Stimulated activated CD4-positive, alpha-beta T cell treated with anti-CD3 and anti-CD28 coated beads, Interleukin-1b, Interleukin-23, amount 100 ng/mL, for 48 hours (primary cell): ENCODE measurements at places on chromosomes 1 and 21.
A peak's percentile ranks its signal among the peaks of the same experiment; 100 is the strongest.

DNA sequence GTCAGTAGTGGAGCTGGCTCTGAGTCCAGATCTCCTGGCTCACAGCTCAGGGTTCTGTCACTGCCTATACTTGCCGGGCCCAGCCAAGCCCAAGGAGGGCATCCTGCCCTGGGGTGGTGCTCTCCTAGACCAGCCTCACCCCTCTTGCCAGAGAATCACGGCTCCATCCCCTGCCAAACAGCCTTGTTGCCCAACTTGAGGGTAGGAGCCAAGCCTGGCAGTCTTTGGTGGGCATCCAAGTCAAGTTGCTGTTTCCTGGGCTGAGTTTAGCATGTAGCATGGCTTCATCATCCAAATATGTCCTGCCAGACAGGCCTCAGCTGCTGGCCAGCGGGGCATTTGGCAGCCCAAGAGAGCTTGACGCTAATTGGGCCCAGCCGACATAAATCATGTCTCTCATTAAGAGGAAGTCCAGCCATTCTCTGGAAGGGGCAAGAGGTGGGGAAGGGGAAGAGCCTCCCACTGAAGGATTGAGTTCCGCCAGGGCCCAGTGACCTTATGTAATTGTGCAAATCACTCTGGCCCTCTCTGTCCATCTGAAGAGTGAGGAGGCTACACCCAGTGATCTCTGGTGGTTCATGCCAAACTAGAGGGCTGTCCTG, 22.6 kb upstream of the TRABD2B start:
- DNase-seq, result no peak

DNA sequence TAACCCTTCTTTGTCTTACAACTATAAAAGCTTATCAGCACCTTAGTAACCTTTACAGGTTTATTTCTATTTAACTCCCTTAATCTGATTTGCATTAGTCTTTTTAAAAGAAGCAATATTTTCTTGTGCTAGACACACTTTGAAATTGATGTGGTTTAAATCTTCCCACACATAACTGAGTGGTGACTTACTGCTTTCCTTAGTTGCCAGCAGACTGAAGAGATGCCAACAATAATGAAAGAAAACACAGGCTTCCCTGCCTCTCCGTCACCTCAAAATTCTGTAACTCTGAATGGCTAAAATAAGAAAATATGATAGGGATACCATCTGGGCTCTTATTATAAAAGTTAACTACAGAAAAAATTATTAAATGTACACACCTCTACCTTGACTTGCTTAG, 196.8 kb downstream of the PTBP2 start:
- DNase-seq, result no peak

DNA sequence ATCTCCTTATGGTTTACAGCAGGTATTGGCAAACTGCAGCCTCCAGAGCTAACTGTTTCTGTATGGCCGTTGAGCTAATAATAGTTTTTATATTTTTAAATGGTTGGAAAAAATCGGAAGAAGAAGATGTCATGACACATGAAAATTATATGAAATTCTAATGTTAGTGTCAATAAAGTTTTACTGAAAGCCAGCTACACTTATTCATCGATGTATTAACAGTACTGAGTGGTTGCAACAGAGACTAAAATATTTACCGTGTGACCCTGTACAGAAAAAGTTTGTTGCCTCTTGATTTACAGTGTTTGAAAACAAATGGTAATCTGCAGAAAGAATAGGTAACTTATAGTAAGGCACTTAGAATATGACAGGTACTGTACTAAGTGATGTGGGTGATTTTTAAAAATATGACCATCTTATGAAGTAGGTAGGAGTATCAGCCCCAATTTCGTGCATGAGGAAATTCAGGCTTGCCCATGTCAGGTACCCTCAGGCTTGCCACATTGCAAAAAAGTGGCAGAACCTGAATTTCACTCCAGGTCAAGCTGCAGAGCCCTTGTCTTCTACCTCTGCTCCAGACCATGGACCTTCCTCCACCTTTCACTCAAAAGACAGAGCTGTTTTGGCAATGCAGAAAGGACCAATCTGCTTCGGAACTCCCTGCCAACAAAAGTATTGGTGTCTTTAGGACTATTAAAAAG, 311.9 kb upstream of the RUNX1 start:
- no peak for DNase-seq

GRCh38 chr1:61190618-61191432, 108.5 kb downstream of the NFIA start:
- no peak for DNase-seq

- no peak for DNase-seq
These were observed 59.4 kb upstream of the SERBP1 start for GRCh38 chr1:67489643-67490042.

DNA sequence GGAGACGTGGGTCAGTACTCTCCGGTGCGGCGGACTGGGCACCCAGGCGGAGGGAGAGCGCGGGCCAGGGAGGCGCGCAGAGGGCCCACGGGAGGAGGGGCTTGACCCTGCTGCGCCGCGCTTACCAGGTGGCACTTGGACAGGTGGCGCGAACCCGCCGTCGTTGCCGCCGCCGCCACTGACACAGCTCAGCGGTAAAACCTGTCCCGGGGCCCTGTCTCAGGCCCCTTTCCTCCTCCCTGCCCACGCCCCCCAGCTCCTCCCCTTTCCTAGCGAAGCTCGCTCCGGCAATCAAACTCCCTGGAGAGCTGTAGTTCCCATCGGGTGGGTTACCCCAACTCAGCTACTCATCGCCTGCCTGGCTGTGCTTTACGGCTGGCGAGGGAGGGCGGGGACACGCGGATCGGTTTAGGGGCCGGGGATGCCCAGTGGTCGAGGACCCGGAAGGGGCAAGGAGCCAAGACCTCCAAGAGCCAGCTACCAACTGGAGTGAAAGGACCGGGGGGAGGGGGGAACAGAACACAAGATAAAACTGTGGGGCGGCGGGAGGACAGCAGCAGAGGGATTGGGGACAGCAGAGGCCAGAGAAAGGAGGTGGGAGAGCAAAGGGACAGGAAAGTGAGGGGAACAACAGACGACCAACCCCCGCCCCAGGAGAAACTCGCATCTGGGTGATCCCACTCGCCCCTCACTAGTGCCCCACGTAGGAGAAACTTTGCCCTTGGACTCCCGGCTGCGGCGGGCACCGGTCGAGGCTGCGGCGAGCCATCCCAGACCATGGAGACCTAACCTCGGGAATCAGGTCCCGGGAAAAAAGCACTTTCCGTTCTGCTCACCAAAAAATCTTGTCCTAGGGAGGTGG, 2.9 kb downstream of the GFI1 start:
- peak; percentile 81 for DNase-seq

DNA sequence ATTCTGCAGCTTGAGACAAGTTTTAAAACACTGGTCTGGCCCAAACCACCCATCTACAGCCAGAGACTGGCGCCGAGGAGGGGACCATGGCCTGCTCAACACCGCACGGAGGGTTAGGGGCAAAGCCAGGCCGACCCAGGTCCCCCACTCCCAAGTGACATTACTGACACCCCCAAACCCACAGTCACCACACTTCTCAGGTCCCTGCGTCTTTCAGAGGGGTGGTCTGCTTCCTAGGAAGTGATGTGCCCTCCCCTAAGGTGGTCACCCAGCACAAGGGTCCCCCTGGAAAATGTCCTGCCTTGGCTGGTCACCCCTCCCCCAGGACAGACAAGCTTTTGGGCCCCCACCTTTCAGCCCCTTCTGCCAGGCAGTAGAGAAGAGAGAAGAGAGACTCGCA, 20.8 kb upstream of the EPHA2 start:
- DNase-seq, result no peak

- DNase-seq, result no peak
These were observed 207.0 kb upstream of the VAMP3 start for GRCh38 chr1:7564137-7564536.

DNA sequence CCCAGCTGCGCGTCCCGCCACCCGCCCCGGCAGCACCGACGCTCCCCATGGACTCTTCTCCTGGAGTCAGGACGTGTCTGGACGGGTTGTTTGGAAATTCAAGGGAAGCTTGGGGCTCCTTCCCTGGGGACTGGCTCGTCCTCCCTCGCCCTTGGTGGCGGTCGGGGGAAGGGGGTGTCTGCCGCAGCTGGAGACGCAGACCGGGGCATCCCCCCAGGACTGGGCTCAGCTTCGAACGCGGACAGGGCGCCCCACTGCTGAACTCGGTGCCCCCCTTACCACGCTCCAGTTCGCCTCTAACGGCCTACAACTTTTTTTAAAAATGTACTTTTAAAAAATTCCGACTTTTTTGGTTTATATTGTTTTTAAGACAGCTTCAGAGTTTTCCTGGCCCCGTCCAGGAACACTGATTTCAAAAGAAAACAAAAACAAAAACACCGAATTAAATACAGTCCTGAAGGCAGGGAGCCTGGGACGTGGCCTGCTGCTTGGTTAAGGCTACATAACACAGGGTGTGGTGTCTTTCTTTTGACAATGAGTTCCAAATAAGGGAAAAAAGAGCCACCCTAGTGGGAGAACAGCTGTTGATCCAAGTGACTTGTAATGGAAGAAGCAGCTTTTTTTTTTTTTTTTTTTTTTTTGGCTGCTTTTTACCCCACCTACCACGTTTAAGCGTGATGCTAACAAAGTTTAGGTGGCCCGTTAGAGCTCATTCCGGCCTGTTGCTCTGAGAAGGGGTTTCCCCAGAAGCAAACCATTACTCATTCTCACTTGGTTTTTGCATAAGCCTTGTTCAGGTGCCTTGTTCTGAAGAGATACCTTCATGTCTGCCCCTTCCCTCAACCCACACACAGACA, 862 bp upstream of the DIPK1A start:
- DNase-seq, result peak; percentile 73

GRCh38 chr1:36555041-36555440, 72.3 kb upstream of the CSF3R start:
- no peak for DNase-seq

DNA sequence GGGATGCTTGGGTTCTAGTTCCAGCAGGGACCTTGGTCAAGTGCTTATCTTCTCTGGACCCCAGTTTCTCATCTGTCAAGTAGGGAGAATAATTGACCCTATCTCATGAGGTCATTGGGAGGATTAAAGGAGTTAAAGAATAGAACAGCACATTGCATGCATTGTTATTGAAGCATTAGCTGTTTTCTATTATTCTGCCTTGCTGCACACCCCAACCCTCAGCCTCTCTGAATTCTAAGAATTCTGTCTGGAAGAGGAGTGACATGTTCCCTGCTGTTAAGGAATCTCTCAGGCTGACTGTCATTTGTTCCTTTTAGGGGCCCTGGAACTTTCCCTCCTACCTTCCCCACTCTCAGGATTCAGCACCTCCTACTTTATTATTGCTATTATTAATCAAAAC, 73.9 kb downstream of the NENF start:
- no peak for DNase-seq

- no peak for DNase-seq
These were observed 29.5 kb upstream of the ZNF496 start for GRCh38 chr1:247360991-247361731.

DNA sequence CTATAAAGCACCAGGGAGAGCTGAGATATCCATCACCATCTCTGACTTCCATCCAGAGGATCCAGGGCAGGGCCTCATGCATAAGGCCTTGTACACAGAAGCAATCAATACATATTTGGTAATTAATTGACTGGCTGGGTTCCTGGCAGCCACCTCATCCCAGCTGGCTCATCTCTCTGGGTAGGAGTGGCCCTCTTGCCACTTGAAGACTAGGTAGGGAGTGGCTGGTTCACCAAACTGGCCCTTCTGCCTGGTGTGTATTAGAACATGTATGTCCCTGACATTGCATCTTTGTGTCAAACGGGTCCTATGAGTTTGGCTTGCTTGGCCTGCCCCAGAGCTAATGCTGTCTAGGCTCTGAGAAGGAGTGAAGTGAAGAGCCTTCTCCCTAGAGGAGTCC, 11.8 kb downstream of the NUAK2 start:
- no peak for DNase-seq

- DNase-seq, result no peak
These were observed 148.2 kb downstream of the PTPRU start for GRCh38 chr1:29384496-29385015.

GRCh38 chr1:212062832-212063438, 27.4 kb downstream of the DTL start:
- no peak for DNase-seq
